Trophoblast cell (in vitro differentiated cells and primary cell): ENCODE measurements at places on chromosomes 2 and 18.
A peak's percentile ranks its signal among the peaks of the same experiment; 100 is the strongest.

GRCh38 chr18:23163786-23164533, 28.7 kb downstream of the CABLES1 start:
- no peak for DNase-seq

- no peak for DNase-seq
Observed at GRCh38 chr2:188517549-188518215, 226.0 kb downstream of the GULP1 start.

DNA sequence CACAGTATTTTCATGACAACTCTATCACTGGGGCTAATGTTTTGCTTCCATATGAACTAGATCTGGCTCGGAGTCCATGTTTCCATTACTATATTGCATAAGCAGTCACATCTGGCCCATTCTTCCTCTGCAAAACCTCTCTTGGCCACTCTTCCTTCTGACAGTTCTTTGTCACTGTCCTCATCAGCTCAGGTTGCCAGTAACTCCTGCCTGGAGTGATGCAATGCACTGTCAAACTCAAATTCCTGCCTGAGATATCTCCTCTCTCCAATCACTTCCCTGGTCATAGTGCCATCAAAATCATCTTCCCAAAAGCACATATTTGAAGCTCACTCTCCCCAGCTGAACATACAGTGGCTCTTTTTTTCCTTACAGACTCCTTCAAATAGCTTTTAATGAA, 66.1 kb downstream of the COLEC12 start:
- DNase-seq, result no peak

DNA sequence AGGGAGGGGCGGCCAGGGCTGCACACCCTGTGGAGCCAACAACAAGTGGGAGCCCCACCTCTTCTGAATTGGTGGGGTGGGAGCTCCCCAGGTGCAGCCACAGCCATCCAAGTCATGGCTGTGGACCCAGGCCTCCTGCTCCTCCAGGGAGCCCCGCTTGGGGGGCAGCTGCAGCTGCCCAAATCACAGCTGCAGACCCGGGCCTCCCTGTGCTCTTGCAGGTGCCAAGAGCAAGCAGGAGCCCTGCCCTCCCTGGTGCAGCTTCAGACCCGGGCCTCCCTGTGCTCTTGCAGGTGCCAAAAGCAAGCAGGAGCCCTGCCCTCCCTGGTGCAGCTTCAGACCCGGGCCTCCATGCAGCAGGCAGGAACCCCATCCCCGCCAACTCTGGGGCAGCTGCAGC, 46.5 kb upstream of the COX7A2L start:
- DNase-seq, result no peak

DNA sequence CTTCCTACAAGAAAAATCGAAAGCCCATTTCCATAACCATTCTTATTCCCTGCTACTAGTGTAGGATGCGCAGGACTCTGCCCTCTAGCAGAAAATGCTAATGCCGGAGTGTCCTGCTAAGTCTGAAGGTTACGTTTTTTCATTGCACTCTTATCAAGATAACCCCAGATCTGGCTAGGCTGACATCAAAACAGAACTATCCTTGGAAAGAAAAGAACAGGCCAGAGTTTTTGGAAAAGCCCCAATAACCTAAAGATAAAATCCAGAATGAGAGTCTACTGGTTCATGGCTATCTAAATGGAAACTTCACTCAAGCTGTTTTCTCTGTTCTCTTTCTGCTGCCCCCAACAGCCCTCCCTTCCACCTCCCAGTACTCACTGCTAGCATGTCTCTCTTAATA, 913 bp downstream of the RNF152 start:
- DNase-seq, result no peak

GRCh38 chr2:235638541-235639427, 144.9 kb downstream of the AGAP1 start:
- DNase-seq, result no peak

- DNase-seq, result no peak
Observed at GRCh38 chr18:45274026-45274425, 341.2 kb upstream of the SLC14A2 start.

DNA sequence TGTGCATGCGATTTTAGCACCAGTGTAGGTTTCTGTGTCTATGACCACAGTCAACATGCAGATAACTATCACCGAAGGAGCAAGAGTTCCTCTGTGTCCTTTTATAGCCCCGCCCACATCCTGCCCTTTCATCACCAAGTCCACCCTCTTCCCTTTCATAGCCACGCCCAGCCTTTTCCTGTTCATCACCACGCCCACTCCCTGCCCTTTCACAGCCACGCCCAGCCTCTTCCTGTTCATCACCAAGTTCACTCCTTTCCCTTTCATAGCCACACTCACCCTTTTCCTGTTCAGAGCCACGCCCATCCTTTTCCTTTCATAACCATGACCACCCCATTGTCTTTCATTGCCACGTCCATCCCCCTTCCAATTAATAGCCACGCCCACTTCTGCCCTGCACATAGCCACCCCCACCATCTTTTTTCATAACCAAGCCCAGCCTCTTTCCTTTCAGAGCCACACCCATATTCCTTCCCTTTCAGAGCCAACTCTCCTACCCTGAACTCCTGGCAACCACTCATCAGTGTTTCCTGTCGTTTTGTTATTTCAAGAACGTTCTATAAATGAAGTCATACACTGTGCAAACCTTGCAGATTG, 273.9 kb downstream of the MYT1L start:
- DNase-seq, result no peak

DNA sequence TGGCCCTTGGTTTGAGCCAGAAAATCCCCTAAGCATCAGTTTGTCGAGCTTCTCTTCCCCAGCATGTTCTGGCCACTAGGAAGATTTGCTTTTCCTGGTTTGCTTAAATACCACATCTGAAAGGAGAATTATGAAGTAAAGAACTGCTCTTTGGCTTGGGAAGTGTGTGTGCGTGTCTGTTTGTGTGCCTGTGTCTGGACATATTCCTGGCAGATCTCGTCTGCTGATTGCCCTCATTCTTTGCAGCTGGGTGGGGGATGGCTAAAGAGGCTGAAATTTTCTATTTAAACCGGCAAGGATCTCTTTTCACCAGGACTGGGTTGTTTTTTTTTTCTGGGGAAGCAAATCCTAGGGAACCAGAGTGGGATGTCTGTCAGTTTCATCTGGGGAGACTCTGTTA, 57.3 kb upstream of the MBOAT2 start:
- peak; percentile 54 for DNase-seq

- DNase-seq, result no peak
Observed at GRCh38 chr2:128753800-128754199, 435.1 kb upstream of the HS6ST1 start.

DNA sequence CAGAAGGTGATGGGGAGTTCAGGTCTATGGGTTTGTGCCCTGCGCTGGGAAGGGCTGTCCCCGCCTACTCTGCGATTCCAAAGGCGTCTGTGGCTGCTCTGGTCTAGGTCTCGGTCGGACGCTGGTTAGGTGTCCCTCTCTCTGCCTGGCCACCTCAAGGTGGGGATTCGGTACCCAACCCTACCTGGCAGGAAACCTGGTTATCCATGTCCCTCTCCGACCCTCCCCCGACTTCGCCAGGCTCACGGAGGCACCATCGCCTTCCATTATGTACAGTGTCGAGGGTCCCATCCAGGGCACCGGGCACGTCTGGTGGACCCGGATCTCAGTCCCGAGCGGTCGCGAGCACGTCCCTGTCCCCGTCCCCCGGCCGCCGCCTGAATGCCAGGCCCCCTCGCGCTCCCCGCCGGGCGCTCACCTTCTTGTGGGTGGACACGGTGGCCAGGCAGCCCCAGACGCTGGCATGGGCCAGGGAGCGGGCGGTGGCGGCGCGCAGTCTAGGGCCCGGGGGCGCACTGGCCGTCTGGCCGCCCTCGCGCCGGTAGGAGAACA, 628 bp downstream of the CREG2 start:
- DNase-seq, result no peak

- DNase-seq, result no peak
Observed at GRCh38 chr2:48545244-48545643, 15.3 kb downstream of the STON1 start.

GRCh38 chr2:119253114-119253702, 29.6 kb downstream of the STEAP3 start:
- no peak for DNase-seq

DNA sequence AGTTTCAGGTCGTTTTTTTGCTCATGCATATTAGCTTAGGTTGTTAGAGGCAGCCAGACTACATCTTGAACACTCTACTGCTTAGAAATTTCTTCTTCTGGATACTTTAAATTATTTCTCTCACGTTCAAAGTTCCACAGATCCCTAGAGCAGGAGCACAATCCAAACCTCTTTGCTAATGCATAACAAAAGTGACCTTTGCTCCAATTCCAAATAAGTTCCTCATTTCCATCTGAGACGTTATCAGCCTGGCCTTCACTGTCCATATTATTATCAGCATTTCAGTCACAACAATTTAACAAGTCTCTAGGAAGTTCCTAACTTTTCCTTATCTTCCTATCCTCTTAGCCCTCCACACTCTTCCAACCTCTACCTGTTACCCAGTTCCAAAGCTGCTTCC, 50.4 kb upstream of the ERMN start:
- peak; percentile 51 for DNase-seq

- no peak for DNase-seq
Observed at GRCh38 chr2:215218587-215219577, 80.5 kb upstream of the ABCA12 start.

DNA sequence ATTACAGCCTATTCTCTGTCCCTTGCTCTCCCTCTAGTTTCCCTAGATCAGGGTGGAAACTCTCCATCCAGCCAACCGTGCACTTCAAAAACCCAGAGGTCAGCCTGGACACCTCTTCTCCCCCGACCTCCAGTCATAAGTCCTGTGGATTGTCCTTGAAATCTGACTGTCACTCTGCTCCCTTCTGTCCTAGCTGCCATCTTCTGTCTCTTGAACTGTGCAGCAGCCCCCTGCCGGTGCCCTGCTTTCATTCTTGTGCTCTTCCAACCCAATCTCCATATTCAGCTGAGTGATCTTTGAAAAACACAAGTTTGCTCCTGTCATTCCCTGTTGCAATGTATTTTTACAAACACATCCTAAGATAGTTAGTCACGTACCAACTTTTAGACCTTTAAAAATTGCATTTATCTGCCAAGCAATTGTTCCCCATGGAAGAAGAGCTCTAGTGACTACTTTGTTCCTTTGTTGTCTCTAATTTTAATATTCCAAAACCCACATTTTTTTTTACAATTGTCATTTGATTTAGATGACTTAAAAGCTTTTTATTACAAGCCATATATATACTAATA, 254.3 kb downstream of the CAMKMT start:
- no peak for DNase-seq

DNA sequence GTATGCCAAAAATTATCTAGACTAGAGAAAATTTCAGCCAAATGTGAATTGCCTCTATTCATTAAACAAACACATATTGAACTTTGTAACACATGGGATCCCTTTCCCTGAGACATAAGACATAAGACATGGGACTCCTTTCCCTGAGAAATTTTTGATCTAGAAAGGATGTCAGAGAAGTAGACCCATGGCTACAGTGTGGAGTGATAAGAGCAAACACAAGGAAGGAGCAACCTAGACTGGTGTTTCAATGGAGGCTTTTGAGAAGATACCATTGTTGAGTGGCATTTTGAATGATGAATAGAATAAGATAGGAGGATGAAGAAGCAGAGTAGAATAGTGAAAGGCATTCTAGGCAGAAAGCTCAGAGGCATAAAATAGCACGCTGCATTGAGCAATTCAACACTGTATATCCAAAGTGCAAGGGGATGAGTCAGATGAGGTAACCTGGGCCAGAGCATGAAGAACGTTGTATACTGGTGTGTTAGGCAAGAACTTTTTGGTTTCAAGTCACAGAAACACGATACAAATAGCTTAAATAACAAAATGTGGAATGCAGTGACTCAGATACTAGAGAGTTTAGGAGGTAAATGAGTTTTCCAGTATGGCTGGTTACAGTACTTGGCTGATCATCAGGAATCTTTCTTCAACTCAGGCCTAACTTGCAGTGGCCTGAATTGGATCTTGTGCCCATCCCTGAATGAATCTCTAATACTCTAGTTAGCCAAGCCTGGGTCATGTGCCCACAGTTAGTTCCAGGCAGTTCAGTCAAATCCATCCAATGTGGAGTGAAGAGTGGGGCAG, 129.8 kb upstream of the TANK start:
- DNase-seq, result peak; percentile 86

DNA sequence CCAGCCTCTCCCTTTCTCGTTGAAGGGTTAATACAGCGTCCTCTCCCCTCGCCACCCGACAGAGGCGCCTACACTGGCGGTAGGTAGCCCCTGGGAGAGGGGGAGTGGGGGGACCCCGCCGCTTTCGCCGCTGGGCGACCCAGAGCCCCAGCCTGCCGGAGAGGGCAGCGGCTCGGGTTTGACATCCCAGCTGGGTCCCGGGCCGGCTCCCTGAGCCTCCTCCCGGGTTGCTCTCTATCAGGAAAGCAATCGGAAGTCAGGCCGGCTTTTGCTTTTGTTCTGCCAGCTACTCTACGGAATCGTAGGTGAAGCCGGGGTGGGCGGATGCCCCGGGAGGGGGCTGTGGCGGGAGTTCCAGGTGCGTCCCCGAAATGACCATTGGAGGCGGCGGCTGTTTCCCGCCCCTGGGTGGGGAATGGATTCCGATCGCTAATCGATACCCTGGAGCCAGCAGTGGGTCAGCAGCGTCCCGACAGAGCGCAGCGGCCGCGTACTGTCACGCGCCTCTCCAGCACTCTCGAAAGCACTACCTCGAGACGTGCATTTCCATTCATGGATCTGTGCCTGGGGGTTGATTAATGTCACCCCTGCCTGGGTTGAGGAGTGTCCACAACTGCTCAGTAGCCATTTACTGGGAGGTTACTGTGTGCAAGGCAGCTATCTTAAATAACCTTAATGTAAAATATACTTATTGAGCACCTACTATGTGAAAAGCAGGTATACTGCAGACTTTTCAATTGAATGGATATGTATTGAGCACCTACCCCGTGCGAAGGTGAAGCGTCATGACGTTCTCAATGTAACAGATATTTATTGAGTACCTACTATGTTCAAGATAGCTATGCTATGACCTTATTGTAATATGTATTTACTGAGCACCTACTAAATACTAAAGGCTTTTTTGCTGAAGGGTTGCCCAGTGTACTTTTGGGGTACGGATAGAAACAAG, 1.1 kb downstream of the MAPK4 start:
- DNase-seq, result no peak

DNA sequence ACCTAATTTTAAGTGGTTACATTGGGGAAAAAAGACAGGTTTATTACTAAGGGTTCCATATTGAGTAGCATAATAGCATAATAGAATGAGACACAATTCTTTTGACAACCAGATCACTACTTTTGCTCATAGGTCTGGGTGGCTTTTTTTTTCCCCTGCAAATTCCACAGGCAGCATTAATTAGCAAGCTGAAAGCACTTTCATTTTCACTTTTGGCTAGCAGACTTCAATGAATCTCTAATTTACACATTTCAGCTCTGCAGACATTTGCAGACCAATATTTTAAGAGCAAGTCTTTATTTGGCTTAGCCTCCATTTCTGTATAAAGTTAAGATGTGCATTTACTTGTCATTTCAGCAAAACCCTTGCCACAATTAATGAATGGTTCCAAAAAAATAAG, 185.5 kb downstream of the NOL4 start:
- DNase-seq, result no peak

- no peak for DNase-seq
Observed at GRCh38 chr2:62144689-62145477, 51.0 kb upstream of the B3GNT2 start.

- no peak for DNase-seq
Observed at GRCh38 chr2:54949431-54949830, 100.8 kb downstream of the RTN4 start.
